ENCODE measurements at places on chromosomes 7 and 10.

- DNase-seq = no peak
Measured at GRCh38 chr7:26458466-26459145, 166.9 kb downstream of the SNX10 start.

DNA sequence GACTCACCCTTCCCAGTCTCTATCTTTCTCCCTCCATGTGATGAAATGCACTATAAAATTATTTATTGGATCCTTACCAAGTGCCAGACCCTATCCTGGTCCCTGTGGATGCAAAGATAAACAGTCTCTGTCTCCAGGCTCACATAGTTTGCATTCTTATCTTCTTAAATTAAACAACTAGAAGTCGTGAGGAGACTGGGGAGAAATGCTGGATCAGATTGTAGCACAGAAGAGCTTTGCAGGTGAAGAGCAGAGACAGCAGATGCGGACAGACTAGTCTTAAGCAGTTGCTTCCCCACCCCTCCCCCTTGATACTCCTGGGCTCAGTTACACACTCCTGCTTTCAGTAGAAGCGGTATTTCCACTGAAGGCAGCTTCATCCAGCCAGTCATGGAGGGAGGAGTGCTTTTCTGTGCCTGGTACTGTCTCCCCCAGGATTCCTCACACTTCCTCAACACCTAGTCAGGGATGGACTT is 20.8 kb upstream of the CDK1 start:
- DNase-seq = no peak

- no peak for DNase-seq
Measured at GRCh38 chr7:28362812-28363211, 49.5 kb upstream of the CREB5 start.

DNA sequence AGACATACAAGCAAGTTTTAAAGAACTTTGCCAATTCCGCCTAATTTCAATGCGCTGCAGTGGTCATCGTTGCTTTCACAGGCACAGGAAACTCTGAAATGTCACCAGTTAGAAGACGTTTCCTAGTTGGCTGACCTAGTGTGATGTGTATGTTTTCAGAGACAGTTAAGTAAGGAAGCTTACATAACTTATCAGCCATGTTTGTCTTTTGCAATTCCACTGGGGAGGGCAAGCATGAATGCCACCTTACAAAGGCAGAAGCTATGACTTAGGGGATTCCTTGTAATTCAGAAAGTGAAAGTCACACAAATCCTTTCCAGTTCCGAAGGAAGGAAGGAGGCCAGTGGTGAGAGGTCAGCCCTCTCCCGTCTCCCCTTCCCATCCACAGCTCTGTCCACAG is 15.0 kb upstream of the NPS start:
- no peak for DNase-seq

- no peak for DNase-seq
Measured at GRCh38 chr10:89535171-89536012, at the start of gene SLC16A12. TSS of gene SLC16A12 (minus strand) at chr10:89535594. CDS start at chr10:89462578, 73,016 bp downstream.

DNA sequence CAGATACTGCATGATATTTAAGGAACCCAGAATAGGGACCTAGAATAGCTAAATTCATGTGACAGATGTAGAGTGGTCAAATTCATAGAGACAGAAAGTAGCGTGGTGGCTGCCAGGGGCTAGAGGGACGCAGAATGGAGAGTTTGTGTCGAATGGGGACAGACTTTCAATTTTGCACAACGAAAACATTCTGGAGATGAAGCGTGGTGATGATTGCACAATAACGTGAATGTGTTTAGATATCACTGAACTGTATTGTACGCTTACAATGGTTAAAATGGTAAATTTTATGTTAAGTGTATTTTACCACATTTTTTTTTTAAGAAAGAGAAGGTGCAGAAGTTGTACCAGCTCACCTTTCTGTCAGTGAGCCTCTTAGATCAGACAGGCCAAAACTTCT is 137.8 kb upstream of the TNS3 start:
- no peak for DNase-seq

DNA sequence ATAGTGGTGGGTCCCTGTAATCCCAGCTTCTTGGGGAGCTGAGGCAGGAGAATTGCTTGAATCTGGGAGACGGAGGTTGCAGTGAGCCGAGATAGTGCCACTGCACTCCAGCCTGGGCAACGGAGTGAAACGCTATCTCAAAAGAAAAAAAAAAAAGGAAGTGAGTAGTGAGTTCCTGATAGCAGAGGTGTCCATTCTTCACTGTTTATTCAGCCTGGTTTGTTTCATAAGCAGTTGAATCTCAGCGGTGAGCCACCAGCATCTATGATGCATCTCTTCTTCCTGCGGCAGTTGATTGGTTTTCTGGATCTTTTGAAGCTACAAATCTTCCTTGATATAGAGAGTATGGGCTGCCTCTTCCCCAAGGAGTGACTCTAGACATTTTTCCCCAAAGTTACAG is 316.1 kb upstream of the MTPN start:
- no peak for DNase-seq

GRCh38 chr7:66282591-66282935 is 77.4 kb downstream of the TPST1 start:
- DNase-seq = no peak

DNA sequence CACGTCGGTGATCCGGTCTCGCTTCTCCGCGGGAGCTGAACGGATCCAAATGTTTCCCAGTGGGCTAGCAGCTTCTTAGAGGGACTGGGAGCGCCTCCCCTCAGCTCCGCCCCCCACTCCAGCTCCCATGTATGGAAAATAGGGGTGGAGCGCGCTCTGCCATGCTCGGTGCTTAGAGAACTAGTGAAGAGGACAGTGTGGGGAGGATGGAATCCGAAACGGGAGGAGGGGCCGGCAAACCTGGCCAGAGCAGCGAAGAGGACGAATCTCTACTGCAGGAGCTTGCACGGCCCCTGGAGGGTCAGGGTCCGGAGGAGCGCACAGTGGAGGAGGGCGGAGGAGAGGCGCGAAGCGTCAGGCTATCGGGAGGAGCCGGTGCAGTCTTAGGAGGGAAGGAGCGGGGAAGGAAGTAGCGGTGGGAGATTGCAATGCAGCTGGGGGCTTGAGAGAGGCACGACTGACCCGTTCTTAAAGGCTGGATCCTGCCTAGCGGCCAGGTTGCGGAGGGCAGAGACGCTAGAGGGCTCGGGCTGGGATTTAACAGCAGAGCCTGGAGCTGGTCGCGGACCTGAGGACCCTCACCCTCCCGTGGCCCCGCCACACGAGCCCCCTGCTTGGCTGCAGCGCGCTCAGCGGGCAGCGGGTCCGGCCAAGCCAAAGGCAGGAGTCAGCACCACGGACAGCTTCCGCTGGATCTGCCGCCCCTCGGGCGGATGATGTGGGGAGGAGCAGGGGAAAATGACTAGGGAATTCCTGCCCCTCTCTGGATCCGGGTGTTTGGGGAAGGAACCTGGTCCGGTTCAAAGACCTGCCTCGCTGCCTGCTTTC is at the start of gene PRLHR:
PRLHR (minus strand) TSS at position 51 of the 828 bp plus-strand sequence. CDS start 404 bp downstream, outside the sequence.
- no peak for DNase-seq

DNA sequence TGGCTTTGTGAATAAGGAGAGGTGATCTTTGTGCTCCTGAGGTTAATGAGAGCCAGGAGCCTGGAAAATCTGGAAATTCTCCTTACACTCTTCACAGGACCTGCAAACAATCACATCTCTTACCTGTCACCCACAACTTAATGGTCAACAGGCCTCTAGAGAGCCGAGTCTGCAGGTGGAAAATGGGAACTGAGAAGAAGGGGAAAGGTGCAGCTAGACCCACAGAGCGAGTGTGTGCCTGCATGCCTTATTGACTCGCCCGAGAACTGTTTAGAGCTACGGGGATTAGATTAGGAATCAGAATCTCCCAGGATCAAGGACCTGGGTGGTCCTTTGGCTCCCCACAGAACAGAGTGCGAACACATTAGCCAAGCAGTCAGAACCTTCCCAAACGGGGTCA is 329.6 kb downstream of the PTEN start:
- no peak for DNase-seq

DNA sequence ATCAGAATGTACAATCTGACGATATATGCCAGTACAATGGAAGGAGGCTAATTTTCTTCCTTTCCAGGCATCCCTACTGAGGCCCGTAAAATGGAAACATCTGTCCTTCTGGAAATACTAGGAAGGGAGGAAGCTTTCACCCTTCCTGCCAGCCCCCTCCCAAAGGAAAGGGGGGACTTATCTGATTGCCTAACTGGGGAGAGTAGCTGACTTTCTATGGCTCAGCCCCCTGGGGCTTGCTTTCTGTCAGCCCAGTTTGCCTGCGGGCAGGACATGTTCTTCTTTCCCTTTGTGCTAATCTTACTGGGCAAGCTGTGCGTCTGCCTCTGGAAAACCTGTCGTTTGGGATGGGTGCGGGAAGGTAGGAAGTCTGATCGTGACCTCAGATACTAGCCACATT is 508.9 kb downstream of the SUGCT start:
- DNase-seq = no peak

DNA sequence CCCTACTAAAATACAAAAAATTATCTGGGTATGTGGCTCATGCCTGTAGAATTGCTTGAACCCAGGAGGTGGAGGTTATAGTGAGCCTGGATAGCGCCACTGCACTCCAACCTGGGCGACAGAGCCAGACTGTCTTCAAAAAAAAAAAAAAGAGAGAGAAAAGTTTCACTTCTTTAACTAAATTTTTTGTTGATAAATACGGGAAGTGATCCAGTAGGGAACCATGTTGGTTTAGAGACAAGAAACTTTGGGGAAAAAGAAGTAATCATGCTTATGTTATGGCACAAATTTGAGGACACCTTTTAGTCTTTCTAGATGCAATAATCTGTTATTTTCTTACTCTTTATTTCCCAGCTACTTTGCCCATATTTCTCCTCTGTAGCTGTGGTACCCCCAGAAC is 309.7 kb downstream of the TYW1 start:
- no peak for DNase-seq

Data from stimulated activated CD4-positive, alpha-beta T cell treated with anti-CD3 and anti-CD28 coated beads, Interleukin-1b, Interleukin-23, amount 100 ng/mL, for 24 hours (primary cell).